ENCODE measurements at places on chromosomes 1 and 21.
A peak's percentile ranks its signal among the peaks of the same experiment; 100 is the strongest.

DNA sequence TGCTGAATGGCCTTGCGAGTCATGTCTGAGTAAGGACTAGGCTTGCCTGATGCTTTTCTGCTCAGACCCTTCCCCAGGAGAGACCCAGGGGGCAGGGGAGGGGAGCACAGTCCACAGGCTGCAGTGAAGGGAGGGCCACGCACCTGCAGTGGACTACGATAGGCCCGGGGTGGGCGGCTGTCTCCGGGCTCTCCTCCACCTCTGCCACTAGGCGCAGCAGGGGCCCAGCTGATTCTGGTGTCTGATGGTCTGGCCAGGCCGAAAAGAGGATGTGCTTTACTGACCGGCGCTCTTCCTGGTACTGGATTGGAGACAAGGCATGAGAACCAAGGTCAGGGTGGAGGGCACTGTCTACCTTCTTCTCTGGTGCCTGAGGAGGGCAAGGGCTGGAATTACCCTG is 7.9 kb upstream of the ARL8A start:
- DNase-seq = no peak

DNA sequence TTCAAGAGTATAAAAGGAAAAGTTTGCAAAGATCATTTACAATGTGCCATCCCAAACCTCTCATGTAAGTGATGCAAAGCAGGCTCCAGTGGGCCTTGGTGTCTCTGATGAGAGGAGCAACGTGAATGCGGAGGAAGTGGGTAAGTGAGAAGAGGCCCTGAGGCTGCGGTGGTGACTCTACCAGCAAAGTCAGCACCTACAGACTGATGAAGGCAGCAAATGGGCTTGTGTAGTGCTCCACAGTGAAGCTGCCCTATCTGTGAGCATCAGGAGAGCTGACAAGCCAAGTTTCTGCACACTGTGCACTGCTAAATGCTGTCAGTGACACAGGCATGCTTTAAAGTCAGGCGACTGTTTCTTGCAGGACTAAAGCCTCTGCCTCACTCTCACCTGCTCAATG is 15.6 kb upstream of the RAP1A start:
- no peak for DNase-seq

DNA sequence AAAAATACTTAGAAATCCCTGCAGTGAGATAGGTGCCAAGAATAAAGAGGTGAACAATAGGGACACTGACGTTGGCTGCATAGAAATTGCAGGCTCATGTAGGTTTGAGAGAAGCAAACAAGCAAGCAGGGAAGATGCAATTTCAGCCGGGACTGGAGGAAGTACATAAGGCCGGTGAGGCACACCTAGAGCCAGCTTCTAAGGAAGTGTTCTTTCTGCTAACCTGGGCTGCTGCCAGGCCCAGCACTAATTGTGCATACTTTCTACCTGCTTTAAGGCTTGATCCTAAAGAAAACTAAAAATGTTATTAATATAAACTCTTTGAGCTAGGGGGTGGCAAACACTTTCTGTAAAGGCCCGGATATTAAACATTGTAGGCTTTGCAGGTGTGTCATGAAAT is 71.0 kb downstream of the LMO4 start:
- DNase-seq = no peak

DNA sequence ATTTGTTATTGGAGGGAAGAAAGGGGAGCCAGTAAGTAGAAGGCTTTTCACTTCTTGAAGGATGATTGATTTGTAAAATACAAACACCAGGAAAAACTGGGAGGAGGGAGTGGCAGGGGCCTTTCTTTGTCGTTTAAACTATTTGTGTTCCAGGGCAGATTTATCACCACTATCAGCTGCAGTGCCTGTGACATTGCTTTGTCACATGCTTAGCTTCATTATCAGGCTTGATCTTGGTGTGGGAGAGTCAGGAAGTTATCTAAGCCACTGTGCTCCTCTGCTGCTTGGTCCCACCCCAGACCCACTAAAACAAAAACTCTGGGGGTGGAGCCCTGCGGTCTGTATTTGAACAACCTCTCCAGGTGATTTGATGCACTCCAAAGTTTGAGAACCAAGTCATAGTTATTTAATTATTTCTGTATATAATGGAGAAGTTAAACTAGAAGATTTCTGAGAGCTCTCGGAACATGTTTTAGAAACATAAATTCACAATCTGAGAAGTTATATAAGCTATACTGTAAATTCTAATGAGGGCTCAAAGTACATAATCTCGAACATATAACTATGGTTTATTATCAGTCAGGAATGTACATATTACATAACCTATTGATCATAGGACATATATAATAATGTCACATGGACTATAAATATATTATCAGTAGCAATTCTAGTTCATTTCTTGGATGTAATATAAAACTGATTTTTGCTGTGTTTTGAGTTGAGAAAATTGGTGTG is 87.9 kb downstream of the CDC14A start:
- no peak for DNase-seq

DNA sequence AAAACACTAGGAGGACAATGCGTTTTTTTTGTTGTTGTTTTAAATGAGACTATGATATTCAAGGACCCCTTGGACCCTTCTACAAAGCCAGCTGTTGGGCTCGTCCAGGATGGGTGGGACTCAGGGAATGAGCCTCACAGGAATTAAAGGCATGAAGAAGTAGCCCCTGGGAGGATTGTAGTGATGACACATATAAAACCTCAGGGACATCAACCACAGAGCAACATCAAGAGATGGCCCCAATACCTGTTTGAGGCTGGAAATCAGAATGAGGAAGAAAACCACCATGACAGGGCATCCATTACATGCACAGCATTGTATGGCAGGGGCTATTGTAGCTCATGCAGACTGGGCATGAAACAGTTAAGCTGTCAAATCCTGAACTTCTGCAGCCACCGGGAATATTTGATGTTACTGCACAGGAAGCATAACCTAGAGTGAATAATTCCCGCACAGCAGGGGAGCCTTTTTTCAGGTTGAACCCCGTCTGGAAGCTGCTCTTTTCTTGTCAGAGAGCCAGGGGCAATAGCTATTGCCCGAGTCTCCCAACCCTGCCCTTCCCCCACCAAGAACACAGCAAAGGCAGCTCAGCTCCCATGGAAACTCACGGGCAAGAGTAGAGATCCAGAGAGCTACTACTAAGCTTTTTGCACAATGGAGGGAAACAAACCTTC is 140.2 kb upstream of the FGGY start:
- DNase-seq = peak; percentile 15

GRCh38 chr21:45910548-45911221 is 70.9 kb upstream of the COL6A1 start:
- DNase-seq = no peak

DNA sequence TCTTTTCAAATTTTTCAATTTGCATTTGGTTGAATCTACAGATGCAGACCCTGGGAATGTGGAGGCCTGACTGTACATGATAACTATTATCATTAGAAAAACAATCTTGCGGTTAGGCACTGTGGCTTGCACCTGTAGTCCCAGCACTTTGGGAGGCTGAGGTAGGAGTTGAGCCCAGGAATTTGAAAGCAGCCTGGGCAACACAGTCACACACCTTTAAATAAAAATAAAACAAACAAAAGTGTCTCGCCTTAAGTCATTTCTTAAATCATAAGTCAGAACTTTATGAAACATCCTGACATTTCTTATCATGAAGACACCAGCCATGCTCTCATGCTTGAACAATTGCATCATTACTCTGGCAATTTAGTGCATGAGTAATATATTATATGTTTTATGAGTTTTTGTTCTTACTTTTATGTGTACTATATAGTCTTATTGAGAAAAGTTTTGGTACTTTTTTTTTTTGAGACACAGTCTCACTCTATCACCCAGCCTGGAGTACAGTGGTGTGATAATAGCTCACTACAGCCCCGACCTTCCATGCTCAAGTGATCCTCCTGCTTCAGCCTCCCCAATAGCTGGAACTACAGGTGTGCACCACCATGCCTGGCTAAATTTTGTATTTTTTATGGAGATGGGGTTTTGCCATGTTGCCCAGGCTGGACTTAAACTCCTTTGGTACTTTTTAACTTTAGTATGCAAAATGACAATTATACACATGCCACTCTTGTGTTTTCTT is 7.8 kb downstream of the TBX19 start:
- DNase-seq = no peak

DNA sequence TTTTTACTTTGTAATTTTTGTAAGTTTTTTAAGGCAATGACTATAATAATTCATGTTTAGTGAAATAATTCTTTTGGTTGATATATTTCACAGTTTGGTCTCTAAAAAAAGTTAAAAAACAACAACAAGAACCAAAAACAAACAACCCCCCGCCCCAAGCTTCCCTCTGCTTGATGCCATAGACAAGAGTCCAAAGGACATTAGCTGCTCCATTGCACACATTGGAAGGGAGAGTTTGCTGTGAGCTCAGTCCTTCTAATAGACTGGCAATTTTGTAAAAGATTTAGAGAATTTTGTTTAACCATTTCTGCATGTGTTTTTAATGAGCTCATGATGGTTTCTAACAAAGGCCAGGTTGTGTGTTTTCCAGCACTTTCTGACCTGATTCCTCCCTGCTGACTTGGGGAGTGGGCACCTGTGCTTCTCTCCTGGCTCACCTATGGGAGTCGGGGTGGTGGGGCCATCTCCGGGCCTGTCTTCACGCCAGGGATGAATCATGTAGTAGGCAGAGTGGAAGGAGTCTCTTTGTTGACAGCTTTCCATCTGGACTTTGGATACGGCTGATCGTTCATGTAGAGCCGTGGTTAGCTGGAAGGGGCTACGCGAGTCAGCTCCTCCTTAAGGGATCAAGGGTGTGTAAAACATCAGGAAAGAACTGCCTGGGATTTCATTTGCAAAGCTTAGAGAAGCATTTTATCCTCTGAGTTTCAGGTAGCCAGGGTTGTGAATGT is 14.1 kb downstream of the ZBTB18 start:
- no peak for DNase-seq

DNA sequence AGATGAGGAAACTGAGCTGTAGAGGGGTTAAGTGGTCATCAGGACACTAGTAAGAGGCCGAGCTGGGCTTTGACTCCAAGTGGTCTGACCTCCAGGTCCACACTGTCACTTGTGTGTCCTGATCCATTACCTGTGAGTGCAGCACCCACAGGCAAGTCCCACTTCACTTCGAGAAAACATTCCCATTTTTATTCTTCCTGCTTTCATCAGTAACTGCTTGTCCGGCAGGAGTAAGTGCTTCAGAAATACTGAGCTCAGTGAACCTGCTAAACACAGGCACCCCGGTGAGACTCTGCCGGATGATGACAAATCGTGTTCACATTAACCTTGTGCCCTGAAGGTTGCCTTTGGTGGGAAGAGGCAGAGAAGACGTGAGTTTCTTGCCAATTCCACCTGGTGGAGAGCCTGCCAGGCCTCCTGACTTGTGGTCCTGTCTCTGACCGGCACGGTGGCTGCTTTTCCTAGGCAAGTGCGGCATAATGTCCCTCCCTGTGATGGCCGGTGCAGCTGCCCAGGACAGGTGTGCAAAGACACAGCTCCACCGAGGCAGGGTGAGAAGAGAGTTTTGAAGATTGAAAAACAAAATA is 29.4 kb downstream of the ZBTB18 start:
- no peak for DNase-seq

GRCh38 chr1:99482286-99482685 is 163.6 kb upstream of the PALMD start:
- no peak for DNase-seq

GRCh38 chr21:44846485-44847260 is 26.8 kb downstream of the PTTG1IP start:
- no peak for DNase-seq

- peak; percentile 8 for DNase-seq
Observed at GRCh38 chr1:12184008-12184681, 17.4 kb downstream of the TNFRSF1B start.

GRCh38 chr1:31127266-31127665 is 61.7 kb upstream of the PUM1 start:
- DNase-seq = no peak

- DNase-seq = no peak
Observed at GRCh38 chr1:58524353-58524945, 22.1 kb downstream of the OMA1 start.

- no peak for DNase-seq
Observed at GRCh38 chr1:202625416-202626360, 84.6 kb downstream of the SYT2 start.

DNA sequence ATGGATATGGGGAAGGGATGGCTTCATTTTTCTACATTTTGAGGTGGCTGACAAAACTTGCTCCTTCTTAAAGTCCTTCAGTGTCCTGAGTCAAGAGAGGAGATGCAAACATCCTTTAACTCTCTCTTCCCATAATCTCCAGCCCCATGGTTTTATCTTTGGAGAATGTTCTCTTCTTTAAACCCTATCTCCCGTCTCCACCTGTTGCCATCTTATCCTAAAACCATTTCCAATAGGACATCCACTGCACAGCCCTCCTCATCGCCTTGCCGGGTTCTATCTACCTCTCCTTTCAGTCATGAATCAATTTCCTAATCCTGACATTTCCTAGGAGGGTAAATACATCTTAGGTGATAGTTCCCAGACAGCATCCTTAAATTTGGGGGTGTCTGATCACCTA is 44.2 kb upstream of the KCNE2 start:
- DNase-seq = no peak

GRCh38 chr1:71422221-71422620 is 341.4 kb upstream of the ZRANB2 start:
- no peak for DNase-seq

- no peak for DNase-seq
Observed at GRCh38 chr1:54238353-54239034, 38.5 kb downstream of the MRPL37 start.

GRCh38 chr1:236150311-236150955 is 8.1 kb downstream of the GPR137B start:
- DNase-seq = no peak

DNA sequence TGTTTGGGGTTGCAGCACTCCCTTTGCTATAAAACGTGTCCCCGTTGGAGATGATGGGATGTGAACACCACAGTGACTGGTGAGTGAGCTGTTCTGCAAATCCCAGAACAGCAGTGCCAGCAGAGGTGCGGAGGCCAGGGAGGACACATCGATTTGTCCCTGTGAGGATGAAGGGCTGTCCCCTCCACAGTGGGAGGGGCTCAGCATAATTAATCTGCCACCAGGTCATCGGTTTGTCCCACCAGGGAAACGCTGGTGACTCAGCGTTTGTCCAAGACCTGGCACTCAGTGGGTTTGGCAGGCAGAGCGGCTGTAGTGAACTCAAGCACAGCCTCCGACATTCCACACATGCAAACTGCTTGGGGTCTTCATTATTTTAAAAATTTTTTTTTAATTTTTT is 22.8 kb upstream of the PDE9A start:
- no peak for DNase-seq

DNA sequence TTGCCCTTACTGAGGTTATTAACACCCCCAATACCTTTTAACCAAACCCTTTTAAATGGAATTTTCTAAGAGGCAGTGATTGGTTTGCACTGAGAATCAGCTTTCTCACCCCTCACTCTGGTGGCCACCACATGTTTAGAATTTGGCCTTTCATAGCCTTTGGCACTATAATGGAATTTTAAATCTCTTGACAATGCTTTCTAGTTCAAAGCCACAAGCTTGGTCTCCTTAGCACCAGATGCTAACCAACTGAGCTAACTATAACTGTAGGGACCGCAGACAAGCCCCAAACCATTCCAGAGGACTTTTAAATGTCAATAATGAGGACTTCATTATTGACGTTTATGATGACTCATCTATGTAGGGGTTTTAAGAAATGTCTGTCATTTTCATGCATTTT is 238.7 kb upstream of the SNX7 start:
- no peak for DNase-seq
